ENCODE measurements at places on chromosomes 3 and 15.
A peak's percentile ranks its signal among the peaks of the same experiment; 100 is the strongest.

DNA sequence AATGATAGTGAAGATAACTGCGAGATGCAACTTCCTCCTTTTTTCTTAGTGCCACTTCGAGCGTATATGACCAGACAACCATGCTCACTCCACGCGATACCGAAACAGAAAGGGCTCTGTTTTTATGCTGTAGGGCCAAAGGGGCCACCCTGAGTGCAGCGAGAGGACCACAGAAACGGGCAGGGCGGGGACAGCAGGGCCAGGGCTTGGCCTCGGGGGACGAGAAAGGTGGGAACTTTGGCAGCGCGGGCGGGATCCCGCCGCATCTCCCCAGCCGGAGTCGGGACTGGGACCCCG lies 483 bp downstream of the VPS13C start:
- peak; percentile 27 for DNase-seq

- DNase-seq: no peak
Observed at GRCh38 chr3:107044677-107045076, 332.6 kb upstream of the CCDC54 start.

GRCh38 chr3:124986192-124987143 lies 51.9 kb upstream of the MUC13 start:
- no peak for DNase-seq

GRCh38 chr3:130979117-130979516 lies 47.5 kb downstream of the ASTE1 start:
- DNase-seq: no peak

GRCh38 chr3:123920383-123920782 lies 36.3 kb upstream of the MYLK start:
- no peak for DNase-seq

GRCh38 chr15:38896647-38897046 lies 332.0 kb upstream of the RASGRP1 start:
- DNase-seq: no peak

- DNase-seq: no peak
Observed at GRCh38 chr15:78536134-78536533, 4.1 kb upstream of the PSMA4 start.

- DNase-seq: no peak
Observed at GRCh38 chr3:116034086-116034485, 410.8 kb downstream of the GAP43 start.

DNA sequence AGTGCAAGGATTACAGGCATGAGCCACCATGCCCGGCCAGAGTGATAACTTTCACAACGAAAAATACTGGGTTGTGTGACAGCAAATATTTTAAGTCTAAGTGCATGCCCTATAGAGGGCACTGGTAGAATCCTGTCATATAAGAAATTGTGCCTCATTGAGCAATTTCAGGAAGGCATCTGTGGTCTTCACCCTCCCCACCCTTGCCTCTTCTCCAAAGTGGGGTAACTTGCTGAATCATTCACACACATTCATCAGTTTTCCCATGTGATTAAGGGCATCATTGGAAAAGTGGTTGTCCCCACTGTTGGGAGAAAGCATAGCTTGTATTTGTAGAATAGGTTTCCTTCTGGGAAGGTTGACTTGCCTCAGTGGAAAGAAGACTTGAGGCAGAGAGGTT lies 9.2 kb downstream of the MITF start:
- no peak for DNase-seq

DNA sequence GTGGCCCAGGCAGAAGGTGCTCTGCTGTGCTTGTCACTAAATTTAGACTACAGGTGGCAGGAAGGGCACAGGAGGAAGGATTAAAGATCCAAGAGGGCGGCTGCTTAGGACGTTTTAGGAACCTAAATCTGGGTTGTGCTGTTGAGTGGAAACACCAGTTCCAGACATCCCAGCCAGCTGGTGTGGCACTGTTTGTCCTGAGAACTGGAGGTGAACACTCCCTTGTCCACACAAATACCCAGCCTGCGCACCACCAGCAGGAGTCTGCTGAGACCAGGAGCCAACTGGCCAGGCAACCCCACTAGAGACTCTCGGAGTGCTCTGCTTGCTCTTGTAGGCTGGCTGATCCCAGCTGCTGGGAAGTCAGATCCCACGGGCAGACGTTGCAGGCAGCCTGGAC lies 30.3 kb upstream of the UACA start:
- DNase-seq: no peak

GRCh38 chr3:129416415-129416814 lies 12.0 kb downstream of the EFCAB12 start:
- DNase-seq: no peak

DNA sequence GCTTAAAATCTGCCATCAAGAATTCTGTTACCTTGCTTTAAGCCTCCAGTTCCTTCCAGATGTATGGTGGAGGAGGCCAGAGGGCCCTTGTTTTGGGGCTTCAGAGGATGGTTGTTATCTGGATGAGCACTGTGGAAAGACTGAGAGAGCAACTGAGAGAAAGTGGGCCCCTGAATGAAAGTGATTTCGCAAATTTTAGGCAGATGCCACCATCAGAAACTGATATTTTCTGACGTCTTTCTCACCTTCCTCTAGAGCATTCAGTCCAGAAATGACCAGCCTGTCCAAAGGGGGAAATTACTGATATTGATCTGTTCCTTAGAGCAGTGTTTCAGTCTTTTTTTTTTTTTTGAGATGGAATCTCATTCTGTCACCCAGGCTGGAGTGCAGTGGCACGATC lies 13.4 kb downstream of the B3GNT5 start:
- no peak for DNase-seq

DNA sequence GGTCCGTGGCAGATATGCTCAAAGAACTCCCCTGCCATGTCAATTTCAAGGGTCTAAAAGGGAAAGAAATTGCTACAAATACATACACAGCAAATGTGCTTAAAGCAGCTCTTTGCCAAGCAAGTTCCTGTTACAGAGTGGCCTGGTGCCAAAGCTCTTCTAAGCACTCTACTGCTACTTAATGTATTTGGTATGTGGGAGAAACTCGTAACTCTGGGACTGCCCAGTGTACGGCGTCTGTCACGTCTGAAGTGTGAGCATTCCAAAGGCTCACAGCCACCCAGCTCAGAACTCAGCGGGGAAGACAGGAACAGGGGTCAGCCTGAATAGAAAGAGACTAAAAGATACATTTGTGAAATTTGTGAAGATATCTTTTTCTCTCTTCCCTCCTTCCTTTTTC lies 54.6 kb downstream of the RBMS3 start:
- no peak for DNase-seq

- no peak for DNase-seq
Observed at GRCh38 chr3:98705212-98705611, 57.9 kb upstream of the ST3GAL6 start.

- DNase-seq: no peak
Observed at GRCh38 chr3:99970198-99970597, 144.1 kb downstream of the FILIP1L start.

- peak; percentile 20 for DNase-seq
Observed at GRCh38 chr15:25693321-25694238, 169.5 kb downstream of the ATP10A start.

DNA sequence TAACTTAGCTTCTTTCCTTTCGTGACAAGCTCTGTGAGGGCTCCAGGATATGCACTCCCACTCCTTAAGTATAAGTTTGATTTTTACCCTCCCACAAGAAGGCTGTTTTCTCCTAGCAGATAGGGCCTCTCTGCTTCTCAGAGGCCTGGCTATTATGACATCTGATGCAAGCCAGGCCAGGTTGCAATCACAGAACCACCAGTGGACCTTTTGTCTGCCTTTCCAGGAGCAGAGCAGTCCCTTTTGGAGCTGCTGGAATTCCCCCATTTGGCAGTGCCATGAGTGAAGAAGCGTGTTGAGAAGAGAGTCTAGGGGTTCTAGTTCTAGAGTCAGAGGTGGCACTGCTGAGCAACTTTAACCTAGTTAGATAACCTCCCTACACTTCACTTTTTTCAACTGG lies 1004.3 kb upstream of the SEMA6D start:
- DNase-seq: no peak

DNA sequence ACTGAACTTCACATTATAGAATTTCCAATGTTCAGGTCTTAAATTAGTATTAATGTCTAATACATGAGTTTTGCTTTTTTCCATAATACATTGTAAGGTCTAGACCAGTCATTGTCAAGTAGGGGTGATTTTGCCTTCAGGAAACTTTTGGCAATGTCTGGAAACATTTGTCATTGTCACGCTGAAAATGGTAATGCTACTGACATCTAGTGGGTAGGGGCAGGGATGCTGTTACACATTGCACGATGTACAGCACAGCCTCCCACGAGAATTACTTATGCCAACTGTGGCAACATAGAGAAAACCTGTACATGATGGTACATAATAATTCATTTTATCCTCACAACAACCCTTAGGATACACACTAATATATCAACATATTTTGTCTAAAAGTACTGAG lies 384.1 kb downstream of the CADM2 start:
- no peak for DNase-seq

GRCh38 chr15:90348456-90348855 lies 3.6 kb upstream of the ZNF774 start:
- DNase-seq: no peak

GRCh38 chr3:67587811-67588210 lies 66.6 kb downstream of the SUCLG2 start:
- DNase-seq: no peak

- peak; percentile 35 for DNase-seq
Observed at GRCh38 chr3:184259878-184260723, 1.3 kb downstream of the CAMK2N2 start.

DNA sequence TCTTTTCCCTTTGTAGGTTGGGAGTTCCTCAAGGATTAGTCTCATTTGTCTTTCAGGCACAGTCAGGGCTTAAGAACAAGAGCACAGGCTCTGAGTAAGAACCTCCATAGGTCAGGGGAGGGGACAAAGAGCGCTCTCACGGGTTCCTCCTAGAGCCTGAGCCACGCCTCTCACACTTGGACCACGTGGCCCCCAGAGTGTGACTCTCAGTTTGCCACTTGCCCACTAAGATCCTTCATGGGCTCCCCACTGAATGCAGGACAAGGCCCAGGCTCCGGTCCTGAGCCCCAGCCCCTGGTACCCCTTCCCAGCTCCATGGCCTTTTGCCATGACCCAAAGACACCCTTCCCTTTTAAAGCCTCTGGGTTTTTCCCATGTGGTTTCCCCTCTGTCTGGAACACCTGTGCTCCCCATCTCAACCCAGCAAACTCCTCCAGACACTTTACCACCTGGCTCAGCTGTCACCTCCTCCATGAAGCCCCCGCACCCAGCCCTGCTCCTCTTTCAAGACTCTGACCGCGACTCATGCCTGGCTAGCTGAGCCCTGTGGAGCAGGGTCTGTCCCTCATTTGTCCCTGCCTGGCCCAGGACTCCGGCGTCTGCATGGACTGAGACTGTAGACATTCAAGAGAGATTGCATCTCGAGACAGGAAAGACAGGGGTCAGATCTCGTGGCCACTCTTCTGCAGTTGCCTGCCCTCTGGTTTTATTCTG lies 32.7 kb downstream of the IQSEC1 start:
- no peak for DNase-seq

DNA sequence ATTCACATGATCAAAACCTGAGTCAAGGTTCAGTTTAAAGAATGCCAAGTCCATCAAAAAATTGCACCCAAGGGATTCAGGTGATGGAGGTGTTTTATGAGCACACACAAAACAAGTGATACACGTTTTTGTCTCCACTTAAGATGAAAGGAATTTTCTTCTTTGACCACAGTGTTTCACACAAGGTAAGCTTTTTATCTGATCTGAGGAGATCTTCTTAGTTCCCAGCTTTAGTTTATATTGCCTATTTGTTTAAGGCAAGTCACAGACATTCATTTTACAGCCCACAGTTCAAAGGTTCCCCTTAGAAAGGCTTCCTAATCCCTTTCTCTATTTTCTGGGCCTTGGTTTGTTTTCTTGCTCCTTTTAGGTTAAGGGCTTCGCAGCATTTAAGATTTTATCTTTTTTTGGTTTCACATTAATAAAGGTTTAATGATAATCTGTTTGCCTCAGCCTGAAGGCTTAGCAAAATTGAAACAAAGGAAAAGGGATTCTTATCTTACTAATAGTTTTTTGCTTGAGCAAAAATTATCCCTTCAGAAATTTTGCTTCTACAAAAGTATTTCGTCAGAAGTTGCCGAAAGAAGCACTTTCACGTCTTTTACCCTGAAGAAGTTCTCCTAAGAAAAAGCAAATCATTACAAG lies 420.5 kb upstream of the NAALADL2 start:
- no peak for DNase-seq

DNA sequence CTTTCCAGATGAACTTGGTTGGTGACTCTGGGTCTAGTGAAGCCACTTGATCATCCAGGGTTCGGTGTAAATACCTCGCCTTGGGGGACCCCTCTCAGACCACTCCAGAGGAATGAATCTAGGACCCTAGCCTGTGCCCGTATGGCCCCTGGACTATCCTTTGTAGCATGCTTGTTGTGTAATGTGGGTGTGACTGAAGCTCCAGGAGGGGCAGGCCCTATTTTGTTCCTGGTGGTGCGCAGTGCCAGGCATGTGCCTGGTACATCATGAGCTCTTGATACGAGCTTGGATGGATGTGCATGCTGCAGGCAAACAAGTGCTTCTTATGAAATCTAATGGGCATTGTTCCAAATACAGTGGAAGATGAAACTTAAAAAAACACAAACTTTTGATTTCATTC lies 82.8 kb downstream of the EBLN2 start:
- no peak for DNase-seq

DNA sequence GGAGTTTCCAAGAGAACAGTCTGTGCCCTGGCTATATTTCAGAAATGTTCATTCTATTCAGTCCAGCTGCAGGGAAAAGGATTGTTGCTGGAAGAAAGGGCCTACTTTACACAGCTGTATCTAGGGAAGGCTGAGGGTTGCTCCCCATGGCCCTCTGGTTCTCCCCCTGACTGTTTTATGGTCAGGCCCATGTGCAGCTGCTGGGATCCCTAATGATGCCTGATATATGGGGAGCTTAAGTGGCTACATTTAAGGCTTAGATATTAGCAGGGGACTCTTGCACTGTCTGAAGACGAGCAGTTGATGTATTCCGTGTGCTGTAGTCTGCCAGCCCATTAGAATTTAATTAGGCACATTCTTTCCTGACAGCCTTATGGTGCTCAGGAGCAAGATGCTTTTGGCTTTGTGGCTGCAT lies 72.0 kb downstream of the FAM43A start:
- no peak for DNase-seq

DNA sequence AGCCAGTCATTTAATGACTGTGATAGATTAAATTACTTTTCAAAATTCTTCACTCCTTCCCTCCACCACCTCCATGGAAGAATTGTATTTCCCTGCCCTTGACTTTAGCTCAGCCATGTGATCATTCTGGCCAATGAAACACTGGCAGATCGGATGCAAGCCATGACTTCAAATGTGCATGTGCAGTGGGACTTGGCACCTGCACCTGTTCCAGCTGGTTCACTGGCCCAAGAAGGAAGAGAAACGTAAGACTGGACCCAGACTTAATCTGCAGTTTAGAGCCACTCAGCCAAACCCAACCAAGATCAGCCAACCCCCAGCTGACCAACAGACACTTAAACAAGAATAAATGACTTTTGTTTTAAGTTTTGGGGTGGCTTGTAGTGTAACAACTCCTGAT lies 11.8 kb downstream of the DPH3 start:
- no peak for DNase-seq

GRCh38 chr3:44920081-44920480 lies 45.7 kb downstream of the TGM4 start:
- no peak for DNase-seq

- no peak for DNase-seq
Observed at GRCh38 chr3:56758539-56758981, 43.2 kb downstream of the ARHGEF3 start.
